ENCODE measurements at places on chromosomes 1 and 21.

- DNase-seq = no peak
Observed at GRCh38 chr1:75234562-75234961, 100.4 kb downstream of the LHX8 start.

DNA sequence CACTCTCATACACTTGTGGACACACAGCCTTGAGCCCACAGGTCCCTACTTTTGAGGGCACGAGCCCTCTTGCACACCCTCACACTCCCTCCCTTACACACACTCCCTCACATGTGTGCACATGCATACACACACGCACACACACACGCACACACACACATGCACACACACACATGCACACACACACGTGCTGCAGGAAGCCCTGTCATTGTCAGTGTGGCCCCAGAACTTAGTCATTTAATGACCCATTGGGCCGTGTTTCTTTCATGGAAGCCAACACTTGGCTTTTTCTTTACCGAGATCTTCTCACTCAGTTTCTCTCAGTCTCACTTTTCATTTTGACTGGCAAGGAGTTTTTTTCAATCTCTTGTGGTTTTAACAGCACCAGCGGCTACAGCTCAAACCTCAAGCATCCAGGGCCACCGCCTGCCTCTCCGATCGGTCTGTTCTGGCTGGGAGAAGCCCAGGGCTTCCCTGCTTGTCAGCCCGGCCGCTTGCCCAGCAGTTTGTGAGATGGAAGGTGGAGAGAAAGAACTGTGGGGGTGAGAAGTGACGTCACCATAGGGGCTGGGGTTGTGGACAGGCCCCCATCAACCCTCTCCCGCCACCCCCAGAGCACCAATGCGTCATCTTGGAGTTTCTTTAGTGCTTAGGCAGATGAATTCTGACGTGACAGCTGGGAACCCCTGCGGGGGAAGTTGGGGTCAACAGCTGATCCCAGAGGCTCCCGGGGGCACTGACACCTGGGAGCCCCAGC lies 15.8 kb upstream of the TNFRSF8 start:
- DNase-seq = no peak

DNA sequence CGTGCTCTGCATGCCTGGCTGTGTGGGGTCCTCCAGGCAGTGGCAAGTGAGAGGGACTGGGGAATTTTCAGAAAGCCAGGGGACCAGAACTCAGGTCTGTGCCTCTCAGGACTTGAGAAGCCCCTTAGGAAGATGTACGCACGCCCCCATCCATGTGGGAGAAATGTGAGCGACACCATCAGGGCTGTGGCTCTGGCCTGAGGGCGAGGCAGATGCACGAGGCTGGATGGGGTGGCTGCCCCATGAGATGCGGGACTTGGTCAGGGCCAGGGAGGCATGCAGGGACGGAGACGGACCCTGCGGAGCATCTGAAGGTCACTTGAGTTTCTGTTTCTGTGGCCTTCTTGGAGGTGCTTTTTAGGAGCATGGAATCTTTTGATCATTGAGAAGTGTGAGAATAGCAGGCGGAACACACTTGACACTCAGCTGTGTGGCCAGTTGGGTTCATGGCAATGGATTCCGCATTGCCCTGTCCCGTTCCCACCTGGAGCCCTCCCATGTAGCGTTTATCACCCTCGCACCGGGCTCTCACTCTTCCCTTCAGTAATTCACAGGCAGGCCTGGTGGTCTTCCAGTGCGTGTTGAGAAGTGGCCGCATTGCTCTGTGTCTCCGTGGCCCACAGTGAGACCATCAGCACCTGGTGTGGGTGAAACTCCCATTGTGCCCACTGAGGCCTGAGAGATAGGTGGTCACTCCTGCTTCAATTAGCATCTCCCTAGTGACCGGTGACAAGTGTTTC lies 30.7 kb upstream of the ACTRT2 start:
- DNase-seq = no peak

DNA sequence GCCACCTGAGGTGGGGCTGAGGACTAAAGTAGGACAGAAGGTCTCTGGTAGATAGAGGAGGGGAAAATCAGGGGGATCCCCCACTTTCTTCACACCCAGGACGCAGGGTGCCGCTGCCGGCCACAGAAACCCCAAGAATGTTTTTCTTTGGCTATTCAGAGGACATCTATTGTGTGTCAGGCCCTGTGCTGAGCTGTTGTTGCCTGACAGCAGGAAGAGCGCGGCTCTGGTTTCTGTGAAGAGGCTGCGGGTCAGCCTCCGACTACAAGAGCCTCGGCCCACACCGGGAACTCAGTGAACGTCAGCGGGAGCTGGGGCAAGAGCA lies 407 bp upstream of the PIGV start:
- DNase-seq = no peak

- no peak for DNase-seq
Observed at GRCh38 chr1:37448691-37449417, 25.5 kb upstream of the ZC3H12A start.

- no peak for DNase-seq
Observed at GRCh38 chr21:38561205-38561604, 62.9 kb upstream of the ERG start.

Data from adrenal gland (tissue), 19 donors.